ENCODE measurements at places on chromosomes 16 and 17.
A peak's percentile ranks its signal among the peaks of the same experiment; 100 is the strongest.

GRCh38 chr17:81096741-81097133 is 61.8 kb downstream of the BAIAP2 start:
- no peak for DNase-seq

DNA sequence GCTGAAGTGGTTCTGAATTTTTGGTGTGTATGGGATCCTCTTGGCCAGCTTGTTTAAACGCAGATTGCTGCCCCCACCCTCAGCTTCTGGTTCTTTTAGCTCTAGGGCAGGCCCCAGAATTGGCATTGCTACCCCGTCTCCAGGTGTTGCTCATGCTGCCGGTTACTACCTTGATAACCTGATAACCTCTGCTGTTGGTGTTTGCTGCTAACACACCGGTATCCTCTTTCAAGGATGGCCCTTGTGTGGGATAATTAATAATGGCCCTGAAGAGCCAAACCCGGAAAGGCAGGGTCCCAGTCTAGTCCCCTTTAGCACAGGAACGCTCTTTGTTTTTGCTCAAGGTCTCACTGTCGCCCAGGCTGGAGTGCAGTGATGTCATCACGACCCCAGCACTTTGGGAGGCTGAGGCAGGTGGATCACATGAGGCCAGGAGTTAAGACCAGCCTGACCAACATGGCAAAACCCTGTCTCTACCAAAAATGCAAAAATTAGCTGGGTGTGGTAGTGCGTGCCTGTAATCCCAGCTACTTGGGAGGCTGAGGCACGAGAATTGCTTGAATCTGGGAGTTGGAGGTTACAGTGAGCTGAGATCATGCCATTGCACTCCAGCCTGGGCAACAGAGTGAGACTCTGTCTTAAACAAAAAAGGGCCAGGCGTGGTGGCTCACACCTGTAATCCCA is 1.3 kb upstream of the ST3GAL2 start:
- no peak for DNase-seq

GRCh38 chr17:75036643-75037268 is 10.0 kb downstream of the ATP5PD start:
- peak; percentile 94 for DNase-seq

- no peak for DNase-seq
Measured at GRCh38 chr16:54236773-54237172, 49.8 kb downstream of the IRX3 start.

- DNase-seq, result no peak
Measured at GRCh38 chr16:84471316-84471715, 33.1 kb downstream of the MEAK7 start.

DNA sequence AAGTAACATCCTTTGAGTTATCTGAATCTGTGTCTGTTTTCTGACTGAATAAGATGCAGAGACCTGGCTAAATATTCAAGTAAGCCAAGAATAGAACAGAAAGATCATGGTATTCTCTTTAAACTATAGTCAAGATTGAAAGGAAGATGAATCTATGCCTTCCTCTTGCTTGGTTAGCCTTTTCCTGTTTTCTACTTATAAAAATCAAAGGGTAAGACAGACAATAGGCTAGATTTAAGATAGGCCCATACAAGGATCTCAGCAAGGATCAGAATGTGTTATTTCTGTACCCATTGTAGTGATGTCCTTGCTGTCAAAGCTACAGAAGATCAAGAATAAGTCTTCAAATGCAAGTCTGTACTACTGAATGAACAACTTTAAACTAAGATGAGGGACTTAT is 7.0 kb upstream of the CDR2 start:
- no peak for DNase-seq

- peak; percentile 16 for DNase-seq
Measured at GRCh38 chr16:19167710-19168370, at the start of gene SYT17. SYT17 (plus strand) TSS chr16:19168240; CDS start chr16:19168647, 407 bp downstream.

DNA sequence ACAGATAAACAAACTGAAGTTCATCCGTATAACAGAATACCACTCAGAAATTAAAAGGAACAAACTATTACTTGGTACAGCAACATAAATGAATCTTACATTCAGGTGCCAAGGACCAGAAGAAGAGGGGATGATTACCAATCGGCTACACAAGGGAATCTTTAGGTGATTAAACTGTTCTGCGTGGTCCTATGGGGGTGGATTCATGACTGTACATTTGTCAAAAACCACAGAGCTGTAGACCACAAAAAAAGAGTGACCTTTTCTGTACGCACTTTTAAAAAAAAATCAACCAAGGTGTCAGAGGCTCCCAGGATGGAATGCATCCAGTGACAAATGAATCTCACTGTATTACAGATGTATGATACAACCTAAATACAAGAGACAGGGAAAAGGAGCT is 110.8 kb downstream of the CDYL2 start:
- no peak for DNase-seq

GRCh38 chr17:29156781-29157180 is 23.4 kb downstream of the MYO18A start:
- no peak for DNase-seq

DNA sequence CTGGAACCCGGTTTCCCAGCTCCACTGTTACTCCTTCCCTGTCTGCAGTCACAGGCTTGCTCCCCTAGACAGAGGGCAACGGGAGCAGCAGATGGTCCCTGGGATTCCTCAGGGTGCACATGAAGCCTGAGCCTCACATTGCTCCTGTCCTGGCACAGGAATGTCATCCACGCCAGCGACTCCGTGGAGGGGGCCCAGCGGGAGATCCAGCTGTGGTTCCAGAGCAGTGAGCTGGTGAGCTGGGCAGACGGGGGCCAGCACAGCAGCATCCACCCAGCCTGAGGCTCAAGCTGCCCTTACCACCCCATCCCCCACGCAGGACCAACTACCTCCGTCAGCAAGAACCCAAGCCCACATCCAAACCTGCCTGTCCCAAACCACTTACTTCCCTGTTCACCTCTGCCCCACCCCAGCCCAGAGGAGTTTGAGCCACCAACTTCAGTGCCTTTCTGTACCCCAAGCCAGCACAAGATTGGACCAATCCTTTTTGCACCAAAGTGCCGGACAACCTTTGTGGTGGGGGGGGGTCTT is 1.6 kb upstream of the DECR2 start:
- no peak for DNase-seq

Measured in CD4-positive, alpha-beta T cell treated with Interleukin-12 subunit alpha and Interleukin-12 subunit beta, for 1 hour (primary cell).